Tongue (tissue), 3 donors: ENCODE measurements at places on chromosomes 3 and 15. TPM values are rescaled to one million over a fixed set of nuclear protein-coding genes. Genes with fewer than 3 reads are reported as not detected.

GRCh38 chr3:23479615-23480328 is 276.6 kb downstream of the UBE2E2 start:
- no peak for DNase-seq

The DAZL gene
- total RNA-seq: not detected

The TMEM158 gene
- 2.4 TPM for total RNA-seq

The NUTM1 gene
- not detected for total RNA-seq

The NPAP1 gene
- not detected for total RNA-seq
